ENCODE measurements at places on chromosomes 11 and 22.

GRCh38 chr22:36586271-36586670, 57.3 kb upstream of the EIF3D start:
- DNase-seq = no peak

DNA sequence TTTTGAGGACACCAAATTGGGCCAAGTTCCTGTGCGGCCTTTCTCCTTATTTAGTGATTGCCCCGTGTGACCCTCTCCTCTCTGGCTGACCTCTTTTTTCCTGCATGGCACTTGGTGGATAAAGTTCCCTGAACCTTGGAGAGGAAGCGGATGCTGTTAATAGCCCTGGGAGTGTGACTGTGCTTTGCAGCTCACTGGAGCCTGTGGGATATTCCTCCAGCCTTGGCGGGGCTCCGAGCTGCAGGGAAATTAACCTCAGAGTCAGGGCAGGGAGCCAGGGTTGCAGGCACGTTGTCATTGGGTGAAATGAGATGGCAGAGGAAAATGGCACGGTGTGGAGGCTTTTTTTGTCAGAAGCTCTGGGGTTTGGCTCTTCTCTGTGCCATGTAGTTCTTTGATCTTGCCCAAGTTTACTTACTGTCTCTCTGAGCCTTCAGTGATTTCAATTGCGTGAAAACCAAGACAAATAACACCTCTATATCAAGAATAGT, 965 bp downstream of the OR9Q1 start:
- no peak for DNase-seq

- DNase-seq = no peak
These were observed 77.2 kb upstream of the INCENP start for GRCh38 chr11:62046568-62047100.

DNA sequence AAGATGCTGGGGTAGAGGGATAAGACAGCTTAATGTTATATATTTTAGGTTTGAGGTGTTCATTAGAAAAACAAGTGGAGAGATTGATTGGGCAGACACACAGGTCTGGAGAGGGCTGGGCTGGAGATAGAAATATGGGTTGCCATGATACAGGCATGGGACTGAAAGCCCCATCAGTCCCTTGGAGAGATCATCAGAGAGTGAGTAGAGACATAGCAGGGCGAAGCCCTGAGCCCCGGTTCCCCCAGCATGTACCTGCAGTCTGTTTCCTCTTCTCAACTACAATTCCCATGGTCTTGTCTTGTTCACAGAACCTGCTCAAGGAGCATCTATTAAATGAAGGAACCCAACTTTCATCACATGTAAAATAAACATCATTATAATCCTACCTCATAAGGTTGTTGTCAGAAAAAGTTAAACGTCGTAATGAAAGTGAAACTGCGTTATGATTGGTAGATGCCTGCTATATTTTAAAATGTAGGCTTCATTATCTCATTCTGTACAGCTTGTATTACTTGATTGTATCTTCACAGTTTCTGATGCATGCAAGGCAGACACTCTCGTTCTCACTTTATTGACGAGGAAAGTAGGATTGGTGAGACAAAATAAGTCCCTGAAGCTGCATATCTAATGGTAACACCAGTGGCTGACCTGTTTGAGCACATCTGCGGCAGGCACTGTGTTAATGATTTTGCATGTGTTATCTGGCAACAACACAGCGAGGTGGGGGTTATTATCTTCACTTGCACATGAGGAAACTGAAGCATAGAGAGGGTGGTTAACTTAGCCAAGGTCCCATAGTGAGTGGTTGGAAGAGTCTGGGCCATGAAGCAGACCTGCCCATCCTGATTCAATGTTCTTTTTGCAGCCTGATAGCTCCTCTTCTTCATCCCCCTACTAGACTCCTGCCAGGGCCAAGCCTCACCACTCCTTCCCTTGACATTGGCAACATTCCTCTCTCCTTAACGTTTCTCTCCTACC, 63.5 kb downstream of the ENDOD1 start:
- DNase-seq = peak; percentile 32

DNA sequence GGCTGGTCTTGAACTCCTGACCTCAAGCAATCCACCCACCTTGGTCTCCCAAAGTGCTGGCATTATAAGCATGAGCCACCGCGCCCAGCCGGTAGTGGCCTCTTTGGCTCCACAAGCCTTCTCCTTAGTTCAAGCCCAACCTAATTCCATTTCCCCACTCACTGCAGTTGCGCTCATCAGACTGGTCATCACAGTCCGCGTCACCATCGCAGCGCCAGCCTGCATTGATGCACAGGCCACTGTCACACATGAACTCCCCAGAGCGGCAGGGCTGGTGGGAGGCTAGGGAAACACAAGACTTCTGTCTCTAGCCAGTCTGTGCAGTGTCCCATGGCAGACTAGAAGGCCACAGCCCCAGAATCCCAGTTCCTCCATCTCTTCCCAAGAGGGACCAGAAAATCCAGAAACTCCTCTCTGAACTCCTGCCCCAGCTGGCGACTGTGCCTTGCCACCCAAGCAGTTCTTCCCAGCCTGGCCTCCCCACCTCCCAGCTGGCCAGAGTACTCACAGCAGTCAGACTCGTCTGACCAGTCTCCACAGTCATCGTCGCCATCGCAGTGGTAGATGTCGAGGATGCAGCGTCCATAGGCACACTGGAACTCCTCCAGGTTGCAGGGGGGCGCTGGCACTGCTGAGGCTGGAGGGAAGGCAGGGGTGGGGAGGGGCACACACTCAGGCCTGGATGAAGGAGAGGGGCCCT, 19.8 kb downstream of the LRP4 start:
- DNase-seq = no peak

DNA sequence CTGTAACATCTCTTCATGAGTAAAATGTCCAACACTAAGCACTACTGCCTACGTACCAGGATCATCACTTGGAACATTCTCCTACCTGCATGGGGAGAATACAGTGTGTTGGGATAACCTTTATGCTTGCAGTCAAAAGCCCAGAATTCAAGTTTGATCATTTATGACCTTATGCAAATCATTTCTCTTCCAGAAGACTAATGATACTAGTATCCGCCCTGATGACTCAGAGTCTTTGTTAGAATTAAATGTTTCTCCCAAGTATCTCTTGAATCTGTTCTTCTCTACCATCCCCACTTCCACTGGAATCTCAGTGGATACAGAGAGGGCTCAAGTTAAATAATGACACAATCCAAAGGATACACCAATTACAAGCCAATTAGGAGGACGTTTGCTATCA, 12.4 kb downstream of the MAJIN start:
- DNase-seq = no peak

DNA sequence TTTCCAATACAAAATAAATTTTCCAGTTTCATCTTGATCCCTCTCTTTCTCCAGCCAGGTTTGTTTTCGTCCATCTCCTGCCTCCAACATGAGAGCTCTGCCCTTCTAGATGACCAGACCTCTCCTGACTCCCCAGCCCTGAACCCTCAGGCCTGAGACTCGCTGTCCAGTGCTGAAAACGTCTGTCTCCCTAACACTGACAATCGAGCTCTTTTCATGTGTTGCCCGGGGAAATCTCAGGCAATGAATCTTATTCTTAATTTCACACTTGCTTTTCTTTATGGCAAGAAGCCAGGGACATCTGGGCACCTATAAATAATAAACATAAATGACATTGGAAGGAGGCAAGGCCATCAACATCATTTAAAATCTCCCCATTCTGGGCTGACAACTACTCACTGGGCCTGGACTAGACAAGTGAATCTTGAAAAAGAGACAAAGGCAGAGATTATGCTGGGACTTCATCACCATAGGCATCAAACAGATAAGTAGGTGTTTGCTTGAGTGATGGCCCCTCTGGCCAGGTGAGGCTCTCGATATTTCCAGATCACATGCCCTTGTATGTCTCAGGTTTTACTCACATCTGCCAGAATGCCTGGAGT, 274.5 kb upstream of the B3GAT1 start:
- DNase-seq = no peak

DNA sequence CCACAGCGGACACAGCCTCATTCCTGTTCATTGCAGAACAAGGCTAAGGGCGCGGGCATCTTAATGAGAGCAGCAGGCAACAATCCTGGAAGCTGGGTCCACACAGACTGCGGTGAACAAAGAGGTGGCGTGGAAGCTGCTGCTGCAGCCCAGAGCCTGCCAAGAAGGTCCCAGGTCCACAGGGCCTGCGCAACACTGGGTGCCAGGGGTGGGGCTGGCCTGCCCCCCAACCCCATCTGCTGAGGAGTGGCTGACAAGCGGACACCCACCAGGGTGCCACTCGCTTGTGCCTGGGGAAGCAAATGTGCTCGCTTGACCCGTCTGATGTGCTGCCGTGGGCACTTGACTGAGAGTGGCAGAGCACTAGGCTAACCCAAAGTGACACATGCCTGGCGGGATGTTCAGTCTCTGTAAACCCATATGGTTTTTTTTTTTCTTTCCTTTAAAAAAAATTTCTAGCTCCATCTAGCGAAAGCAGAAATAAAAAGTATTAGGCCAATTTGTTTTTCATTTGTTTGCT, 83.2 kb upstream of the PITPNB start:
- DNase-seq = no peak

- no peak for DNase-seq
These were observed 8.3 kb downstream of the FTH1 start for GRCh38 chr11:61959114-61959513.

GRCh38 chr22:21759646-21760376, 24.2 kb upstream of the YPEL1 start:
- DNase-seq = no peak

- no peak for DNase-seq
These were observed 60.0 kb upstream of the MYEOV start for GRCh38 chr11:69233744-69234570.

- DNase-seq = no peak
These were observed 26.0 kb downstream of the DUSP8 start for GRCh38 chr11:1546077-1546535.

DNA sequence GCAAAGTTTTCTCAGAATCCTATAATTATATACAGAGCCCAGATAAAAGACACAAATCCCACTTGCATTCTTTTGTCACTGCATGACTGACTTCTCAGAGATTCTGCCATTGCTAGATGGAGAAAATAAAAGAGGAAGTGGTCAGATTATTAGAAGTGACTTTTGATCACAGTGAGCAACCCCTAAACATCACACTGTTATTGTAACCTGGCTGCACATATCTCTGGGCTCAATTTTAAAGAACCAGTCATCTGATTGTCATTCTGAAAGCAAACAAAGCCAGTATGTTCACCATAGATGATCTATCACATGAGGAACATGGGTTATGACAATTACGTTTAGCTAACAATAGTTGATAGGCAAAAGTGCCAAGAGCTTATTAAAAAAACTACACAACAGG, 47.8 kb downstream of the COPB1 start:
- no peak for DNase-seq

GRCh38 chr11:26286472-26287066, 45.4 kb upstream of the ANO3 start:
- DNase-seq = no peak

DNA sequence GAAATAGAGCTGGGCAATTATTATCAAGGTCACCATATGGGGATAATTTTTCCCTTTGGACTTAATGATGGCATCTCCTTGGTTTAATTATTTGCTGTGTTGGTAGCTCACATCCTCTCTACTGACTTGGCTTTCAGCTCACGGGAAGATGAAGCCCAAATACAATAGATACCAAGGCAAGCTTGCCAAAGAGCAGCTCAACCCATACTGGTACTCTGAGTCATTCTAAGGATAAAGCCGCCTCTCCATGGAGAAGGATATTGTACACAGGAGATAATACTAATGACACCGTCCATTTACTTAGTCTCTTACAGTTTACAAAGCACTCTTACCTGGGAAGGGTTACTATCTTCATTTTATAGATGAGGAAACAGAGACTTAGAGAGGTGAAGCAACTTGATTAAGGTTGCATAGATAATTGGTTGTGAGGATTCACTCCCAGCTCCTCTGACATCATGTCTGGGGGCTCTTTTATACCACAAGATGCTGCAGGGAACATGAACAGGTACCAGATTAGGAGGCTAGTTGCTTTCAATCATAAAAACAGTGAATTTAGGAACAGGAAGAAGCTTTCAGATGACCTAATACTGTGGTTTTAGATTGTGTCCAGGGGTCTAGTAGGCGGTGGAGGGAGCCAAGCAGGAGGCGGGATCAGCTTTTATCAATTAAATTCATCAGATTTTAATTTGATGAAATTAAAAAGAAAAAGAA, 48.3 kb upstream of the PICALM start:
- DNase-seq = no peak

DNA sequence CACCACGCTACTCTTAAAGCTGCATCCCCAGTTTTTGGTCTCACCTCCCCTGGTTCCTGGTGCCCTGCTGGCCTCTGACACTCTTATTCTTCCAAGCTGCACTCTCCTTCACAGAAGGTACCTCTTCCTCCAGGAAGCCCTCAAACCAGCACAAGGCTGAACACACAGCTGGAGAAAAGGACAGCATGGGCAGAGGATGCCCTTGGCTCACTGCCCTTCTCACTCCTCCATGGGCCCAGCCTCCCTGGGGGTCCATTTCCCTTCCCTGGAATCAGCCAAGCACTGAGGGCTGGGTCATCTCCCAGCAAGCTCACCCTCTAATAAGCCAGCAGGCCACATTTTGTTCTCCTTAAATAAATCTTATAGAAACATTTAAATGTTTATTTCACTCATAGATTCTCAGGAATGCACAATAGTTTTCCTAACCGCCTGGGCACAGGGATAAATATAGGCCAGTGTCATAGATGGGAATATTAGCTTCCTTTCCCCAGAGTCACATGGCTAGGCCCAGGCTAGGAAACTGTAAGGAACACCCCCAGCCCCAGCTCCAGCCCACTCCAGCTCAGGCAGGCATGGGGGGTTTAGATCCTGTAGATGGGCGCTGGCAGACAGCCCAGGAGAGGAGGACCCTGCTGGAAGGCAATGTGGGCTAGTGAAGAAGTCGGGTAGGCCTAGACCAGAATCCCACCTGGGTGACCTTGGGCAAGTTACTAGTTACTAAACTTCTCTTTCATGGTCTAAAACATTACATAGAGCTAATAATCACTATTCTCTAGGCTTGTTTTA, 51.5 kb downstream of the IRAG1 start:
- no peak for DNase-seq

- DNase-seq = no peak
These were observed 7.0 kb upstream of the MTNR1B start for GRCh38 chr11:92962446-92962845.

DNA sequence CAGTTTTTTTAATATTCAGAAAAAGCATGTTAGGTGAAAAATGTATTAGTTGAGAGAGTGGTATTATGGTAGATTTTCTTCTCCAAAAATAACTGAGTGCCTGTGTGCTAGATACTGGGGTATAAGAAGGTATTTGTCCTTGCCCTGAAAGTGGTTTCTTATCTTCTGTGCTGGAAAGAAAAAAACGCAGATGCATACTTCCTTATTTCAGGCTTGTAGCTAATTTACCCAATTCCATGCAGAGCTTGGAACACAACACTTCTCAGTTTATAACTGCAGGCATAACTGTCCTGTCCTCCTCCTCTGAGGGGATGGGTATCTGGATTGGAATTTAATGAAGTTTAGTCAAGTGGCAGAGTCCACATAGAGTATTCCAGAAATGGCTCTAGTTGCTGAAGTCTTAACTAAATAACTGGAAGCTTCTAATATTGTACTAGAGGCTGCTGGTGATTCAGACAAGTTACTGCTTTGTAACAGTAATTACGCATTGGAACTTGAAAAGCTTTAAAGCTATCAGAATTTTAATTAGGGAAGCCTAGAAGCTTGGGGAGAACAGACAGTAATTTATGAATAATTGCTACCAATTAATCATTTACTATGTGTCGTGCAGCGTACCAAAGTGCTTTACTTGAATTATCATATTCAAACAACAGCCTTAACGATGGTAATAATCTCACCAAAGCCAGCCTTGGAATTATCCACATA, 12.7 kb upstream of the C11orf91 start:
- no peak for DNase-seq

GRCh38 chr22:31950226-31950625, 5.9 kb downstream of the YWHAH start:
- DNase-seq = no peak
